Right lung (tissue), 10 donors: ENCODE measurements at places on chromosomes 6 and 20.

- no peak for DNase-seq
Measured at GRCh38 chr20:21101932-21102575, 4.1 kb downstream of the LINC00237 start.

DNA sequence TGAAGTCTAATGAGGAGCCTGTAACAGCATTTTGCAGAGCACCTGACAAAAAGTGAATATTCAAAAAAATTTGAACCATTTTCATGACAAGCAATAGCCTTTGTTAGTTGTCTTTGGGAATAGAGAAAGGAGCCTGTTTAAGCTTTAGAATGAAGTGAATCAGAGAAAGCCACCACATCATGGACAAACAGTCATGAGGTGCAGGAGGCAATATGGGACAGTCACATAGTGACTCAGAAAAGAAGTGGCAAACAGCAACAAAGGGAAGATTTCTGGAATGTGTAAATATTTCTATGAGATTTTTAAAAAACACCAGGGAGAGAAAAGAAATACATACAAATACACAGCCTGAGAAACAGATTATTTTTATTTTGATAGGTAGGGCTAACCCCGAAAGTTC, 6.6 kb downstream of the KLHL31 start:
- DNase-seq: no peak

GRCh38 chr6:167788563-167788903, 38.2 kb upstream of the AFDN start:
- DNase-seq: no peak

GRCh38 chr6:126905917-126906316, 212.6 kb upstream of the RSPO3 start:
- DNase-seq: no peak

DNA sequence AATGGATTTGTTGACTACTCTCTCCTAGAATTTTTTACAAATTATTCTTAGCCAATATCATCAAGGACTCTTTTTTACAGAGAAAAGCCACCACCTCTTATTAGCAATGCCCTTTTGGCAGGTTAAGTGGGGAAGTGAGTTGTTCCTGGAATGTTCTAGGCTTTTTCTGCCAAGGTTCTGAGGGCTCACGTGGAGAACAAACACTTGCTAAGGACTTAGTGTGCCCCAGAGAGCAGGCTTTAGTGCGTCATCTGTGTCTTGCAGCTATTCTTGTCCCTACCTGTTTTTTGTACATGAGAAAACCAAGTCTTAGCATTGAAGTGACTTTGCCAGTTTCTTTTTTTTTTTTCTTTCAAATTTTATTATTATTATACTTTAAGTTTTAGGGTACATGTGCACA, 33.5 kb downstream of the CFAP61 start:
- no peak for DNase-seq

GRCh38 chr6:44951253-44951747, 376.8 kb upstream of the RUNX2 start:
- DNase-seq: no peak
